ENCODE measurements at places on chromosomes 4 and X.

DNA sequence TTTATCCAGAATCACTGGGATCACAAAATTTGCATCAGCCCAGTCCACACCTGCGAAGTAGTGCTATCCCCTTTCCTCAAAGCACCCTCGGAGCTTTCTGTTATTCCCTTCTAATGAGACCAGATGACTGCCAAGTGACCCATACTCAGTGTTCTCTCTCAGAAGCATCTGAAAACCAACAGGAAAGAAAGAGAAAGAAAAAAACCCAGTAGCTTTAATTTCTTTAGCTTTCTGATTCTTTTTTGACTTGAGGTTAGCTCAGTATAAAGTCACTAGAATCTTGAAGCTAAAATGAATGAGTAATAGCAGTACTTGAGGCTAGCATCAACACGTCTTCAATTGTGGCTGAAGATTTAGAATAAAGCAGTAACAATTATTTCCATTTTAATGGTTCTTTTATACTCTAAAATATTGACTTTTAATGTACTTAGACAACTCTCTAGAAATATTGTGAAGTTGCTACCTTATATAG lies 124.4 kb downstream of the ANK2 start:
- no peak for DNase-seq

GRCh38 chr4:158670975-158671664 lies 567 bp downstream of the C4orf46 start:
- peak; percentile 68 for DNase-seq

DNA sequence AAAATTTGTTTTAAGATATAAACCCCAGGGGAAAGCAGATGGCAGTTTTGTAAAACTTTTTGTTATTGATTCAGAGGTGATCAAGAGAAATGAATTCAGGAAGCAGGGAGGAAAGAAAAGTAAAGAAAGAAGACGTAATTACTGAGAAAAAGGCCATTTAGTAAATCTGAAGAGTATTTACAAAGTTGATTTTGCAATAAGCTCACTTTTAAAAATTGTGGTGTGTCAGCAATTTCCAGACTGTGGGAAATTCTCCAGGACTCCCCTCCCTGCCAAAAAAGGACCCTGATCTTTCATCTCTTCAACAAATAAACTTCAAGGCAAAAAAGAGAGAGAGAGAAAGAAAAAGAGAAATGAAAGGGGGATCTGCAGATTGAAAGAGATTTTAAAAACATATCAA lies 36.6 kb downstream of the PCYT1B start:
- no peak for DNase-seq

GRCh38 chr4:85051526-85051925 lies 85.0 kb upstream of the WDFY3 start:
- DNase-seq = no peak

DNA sequence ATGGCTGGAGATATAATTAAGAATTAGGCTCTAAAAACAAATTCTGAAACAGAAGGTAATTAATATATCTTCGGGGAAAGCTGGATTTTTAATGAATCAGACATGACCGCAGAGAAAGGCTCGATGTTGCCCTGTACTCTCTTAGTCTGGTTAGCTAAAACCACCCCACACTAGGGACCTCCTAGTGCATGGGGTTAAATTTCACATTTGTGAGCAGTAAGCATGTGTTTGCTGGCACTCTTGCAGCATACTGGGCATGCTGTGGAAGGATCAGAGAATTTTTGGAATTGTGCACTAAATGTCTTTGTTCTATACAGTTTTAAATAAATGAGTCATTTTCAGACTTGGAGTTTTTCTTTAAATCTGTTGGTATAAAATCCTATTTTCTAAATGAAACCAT lies 475.6 kb upstream of the FTHL17 start:
- no peak for DNase-seq

- DNase-seq = no peak
Observed at GRCh38 chr4:70945046-70945445, 42.9 kb downstream of the MOB1B start.

GRCh38 chrX:122579526-122579925 lies 604.6 kb upstream of the GRIA3 start:
- no peak for DNase-seq

DNA sequence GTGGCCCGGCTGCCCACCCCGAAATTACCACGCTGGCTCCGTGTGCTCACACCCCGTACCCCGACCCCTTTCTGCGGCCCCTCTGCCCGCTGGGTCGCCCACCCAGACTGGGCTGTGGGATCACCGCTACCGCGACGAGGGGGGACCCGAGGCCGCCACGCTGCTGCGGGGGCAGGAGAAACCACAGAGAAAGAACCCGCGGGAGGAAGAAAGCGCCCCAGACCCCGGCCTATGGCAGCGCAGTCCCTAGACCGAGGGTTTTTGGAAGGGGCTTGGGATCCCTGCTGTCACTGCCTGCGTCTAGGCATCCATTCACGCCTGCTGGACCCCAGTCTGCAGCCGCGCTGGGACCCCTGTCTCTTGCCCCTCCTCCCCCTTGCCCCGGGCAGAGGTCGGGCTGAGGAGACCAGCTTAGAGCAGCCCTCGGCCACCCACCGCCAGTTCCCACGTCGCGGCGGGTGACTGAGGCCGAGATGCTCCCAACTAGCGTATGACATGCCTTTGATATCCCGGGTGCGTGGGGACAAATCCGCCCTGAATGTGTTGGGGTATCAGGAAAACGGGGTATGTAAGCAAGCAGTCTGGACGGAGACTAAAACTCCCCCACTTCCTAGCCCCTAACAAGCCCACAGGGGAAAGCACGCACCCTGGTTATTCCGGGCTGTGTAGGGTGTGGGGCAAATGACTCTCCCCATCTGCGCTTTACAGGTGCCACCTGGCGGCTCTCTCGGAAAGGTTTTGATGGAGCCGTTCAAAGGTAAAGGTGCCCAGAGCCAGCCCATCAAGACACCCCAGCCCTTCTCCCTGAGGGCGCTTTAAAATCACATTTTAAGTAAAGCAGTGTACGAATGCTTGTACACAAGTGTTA lies 862 bp upstream of the INPP4B start:
- DNase-seq = peak; percentile 78

GRCh38 chr4:186557486-186557885 lies 2.1 kb upstream of the MTNR1A start:
- DNase-seq = no peak

- DNase-seq = no peak
Observed at GRCh38 chrX:110402091-110402849, 43.6 kb downstream of the RTL9 start.

DNA sequence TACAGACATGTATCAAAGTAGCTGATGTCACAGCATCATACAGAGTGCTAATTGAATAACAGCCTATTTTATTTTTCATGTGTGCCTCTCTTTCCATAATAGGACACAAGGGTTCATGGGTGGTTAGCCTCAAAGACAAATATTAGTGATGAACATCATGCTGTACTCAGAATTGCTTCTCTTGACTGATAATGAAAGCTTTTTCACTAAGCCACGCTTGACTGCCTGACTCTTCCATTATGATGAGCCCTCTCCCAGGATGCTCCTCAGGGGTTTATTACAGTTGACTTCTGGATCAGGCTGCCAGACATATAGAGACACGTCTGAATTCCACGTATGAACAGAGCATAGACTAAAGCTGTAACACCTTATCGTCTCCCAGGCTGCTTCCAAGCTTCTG lies 2757.5 kb downstream of the PCDH7 start:
- no peak for DNase-seq

DNA sequence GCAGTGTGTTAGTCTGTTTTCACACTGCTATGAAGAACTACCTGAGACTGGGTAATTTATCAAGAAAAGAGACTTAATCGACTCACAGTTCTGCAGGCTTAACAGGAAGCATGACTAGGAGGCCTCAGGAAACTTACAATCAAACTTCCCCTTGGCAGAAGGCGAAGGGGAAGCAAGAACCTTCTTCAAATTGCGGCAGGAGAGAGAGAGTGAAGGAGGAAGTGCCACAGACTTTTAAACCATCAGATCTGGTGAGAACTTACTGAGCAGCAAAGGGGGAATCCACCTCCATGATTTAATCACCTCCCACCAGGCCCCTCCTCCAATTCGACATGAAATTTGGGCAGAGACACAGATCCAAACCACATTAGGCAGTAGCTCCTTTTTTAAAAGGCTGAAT lies 59.2 kb upstream of the LEF1 start:
- DNase-seq = no peak

- DNase-seq = no peak
Observed at GRCh38 chrX:47586043-47586787, 4.0 kb downstream of the TIMP1 start.

DNA sequence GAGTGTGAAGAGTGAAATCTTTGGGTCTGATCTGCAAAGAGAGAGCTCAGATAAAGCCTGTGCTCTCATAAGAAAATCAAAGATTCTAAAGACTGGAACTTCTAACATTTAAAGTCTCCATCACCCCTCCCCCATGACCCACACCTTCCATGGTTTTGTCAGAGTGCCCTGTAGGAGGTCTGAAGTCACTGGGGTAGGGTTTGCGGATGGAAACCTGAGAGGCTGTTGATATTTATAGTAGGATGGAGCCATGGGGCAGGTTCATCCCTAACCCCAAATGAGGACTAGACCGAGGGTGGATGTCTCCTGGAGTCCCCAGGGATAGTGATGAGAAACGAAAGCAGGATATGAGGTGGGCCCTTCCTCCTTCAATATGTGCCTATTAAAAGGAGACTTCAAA lies 28.4 kb upstream of the NLGN4X start:
- DNase-seq = no peak

GRCh38 chr4:156146571-156146970 lies 192.9 kb upstream of the CTSO start:
- no peak for DNase-seq

DNA sequence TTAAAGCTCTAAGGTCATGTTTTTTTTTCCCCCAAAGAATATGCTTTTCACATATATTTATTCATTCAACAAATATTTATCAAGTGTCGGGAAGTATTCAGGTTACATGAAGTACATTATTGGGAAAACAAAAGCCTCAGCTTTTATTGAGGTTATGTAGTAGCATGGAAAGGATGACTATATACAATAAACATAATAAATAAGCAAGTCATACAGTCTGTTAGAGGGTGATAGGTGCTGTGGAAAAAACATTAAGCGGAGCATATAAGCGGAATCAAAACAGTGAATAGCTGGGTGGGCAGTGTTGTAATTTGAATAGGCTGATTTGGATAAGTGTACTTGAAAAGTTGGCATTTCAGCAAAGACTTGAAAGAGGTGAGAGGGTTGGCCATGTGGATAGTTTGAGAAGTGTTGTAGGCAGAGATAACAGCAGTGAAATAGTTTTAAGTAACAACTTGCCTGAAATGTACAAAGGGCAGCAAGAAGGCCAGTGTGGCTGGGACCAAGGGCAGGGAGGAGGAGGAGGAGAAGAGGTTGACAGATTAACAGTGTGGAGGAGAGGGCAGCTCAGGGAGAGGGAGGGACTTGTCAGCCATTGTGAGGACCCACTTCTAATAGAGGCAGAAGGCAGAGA lies 558.7 kb downstream of the SPRY1 start:
- no peak for DNase-seq

DNA sequence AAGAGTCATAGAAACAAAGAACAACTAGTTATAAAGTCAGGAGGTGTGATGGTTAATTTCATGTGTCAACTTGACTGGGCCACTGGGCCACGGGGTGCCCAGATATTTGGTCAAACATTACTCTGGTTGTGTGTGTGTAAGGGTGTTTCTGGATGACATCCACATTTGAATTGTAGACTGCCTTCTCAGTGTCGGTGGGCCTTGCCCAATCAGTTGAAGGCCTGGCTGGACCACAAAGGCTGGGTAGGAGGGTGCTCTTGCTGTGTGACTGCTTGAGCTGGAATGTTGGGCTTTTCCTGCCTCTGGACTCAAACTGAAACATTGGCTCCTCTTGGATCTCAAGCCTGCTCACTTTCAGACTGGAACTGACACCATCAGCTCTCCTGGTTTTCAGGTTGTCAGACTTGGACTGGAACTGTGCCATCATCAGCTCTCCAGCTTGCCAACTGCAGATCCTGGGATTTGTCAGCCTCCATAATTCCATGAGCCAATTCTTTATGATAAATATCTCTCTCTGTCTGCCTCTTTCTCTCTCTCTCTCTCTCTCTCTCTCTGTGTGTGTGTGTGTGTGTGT lies 41.4 kb downstream of the CLDN34 start:
- DNase-seq = no peak

DNA sequence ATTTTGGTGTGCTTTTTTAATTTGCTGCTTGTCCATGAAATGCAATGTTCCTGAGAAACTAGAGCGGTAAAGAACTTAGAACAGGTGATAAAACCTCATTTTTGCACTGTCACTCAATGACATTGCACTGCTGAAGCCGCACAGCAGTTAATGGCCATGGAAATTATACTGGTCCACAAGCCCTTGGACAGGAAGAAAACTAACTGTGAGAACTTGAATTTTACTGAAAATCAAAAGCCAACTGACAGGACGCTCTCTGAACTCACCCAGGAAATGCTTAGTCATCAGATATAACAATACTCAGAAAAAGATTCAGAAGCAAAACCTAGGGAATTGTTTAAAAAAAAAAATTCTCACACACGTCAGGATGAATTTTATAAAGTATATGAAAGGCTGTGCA lies 246.4 kb upstream of the SLC7A11 start:
- no peak for DNase-seq

DNA sequence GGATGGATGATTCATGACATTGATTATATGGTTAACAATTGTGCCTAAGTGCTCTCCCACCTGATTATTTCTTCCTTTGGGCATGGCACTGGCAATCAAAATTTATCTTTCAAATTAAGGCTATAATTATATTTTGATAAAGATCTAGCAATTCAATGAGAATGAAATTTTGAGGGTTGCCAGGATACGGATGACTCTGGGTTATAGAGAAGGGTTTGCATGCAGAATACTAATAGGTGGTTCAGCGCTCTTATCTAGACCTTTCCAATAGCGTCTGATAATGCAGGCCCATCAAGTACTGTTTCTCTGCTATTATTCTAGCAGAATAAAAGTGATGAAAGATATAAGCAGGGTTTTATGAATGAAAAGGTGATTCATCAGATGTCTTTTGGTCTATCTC lies 74.9 kb upstream of the SCML1 start:
- no peak for DNase-seq

- DNase-seq = no peak
Observed at GRCh38 chr4:131609039-131609438, 1540.1 kb upstream of the PCDH10 start.

DNA sequence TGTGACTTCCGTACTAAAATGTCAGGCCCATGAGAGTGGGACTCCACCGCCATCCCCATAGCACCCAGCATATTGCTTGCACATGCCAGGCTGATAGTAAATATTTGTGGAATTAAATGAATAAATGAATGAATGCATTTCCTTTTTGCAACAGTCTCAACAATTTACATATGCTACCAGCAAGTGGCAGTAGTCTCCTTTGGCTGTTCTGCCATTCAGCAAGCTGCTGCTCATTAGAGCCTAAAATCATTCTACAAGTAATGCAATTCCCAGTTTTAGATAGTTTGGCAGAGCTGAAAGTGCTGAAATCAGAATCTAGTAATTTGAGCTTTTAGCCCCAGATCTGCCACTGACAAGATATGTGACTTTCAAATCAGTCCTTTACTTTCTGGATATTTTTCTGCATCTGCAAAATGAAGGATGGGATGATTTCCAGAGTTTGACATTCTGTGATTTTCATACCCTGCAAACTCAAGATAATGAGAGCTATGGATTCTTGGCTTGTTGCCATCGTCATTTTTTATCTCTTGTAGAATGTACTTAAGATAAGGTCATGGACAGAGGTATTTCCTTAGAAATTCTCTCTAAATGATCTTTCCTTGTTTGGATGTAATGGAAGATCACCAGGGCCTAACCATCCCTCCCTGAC lies 35.7 kb upstream of the INTS6L start:
- no peak for DNase-seq
